ENCODE measurements at places on chromosomes 6 and 20.

DNA sequence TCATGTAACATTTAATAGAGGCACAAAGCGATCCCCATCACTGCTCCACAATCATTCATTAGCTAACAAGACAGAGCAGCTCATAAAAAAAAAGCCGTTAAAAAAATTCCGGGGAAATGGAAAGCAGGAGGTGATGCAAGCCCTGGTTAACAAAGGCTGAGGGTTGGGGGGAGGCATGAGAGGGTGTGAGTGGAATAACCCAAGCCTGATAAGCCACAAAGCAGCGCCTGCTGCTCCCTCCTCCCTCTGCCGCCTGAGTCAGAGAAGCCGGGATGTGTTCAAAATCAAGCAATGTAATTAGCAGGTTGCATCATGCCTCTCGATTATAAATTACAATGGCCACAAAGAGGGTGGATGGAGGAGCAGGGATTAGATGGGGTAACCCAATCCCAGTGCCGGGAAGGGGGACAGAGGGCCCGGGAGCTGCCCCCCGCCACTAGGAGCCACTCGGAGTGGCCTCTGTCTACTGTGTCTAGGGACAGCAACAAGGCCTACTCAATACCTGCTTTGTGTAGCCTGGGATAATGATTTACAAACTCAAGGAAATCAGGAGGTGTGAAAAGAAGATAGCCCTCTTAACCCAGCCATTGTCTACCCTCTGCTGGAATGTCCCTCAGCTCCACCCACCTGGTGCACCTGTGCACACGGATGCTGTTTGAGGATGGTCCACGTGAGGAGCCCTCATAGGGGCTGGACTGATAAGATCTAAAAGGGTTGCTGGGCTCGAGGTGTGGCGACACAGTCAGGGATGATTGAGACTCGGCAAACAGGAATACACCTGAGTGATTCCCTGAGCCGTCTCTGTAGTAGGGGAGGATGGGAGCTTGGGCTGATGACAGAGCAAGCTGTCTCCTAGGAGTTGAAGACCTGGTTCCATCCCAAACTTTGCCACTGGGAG is 156.9 kb downstream of the VEGFA start:
- DNase-seq = peak; percentile 94

- DNase-seq = no peak
Observed at GRCh38 chr6:156781861-156782631, 4.9 kb downstream of the ARID1B start.

DNA sequence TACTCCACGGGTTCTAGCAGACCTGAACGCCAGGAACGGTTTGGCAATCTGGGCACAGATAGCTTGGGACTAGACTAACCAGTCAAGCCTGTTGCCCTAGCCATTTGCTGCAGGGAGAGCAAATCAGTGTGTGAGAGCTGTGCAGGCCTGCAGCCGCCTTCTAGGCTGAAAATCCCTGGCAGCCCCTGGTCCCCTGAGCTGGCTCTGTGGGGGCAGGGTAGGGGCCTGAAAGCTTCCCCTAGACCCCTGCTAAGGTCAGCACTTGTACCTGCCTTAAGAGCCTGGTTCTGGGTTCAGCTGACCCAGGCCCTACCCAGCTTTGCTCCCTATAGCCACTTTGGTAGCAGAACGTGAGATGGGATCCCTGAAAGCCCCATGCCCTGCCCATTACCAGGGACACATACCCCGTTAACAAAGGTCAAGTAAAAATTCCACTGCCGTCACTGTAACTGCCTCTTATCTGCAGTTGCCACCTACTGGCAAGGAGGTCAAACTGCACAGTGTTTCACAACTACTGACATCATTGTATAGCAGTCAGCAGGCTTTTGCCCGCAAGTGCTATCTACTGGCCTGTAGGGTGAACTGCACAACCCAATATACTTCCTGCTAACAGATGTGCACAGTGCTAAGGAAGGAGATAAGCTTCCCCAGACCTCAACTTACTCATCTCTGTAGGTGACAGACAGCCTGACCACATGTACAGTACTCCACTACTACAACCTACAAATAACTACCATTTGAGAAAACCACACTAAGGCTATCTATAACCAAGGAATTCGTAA is 95.1 kb upstream of the OLIG3 start:
- no peak for DNase-seq

- no peak for DNase-seq
Observed at GRCh38 chr6:28567506-28567905, 41.8 kb downstream of the GPX5 start.

- no peak for DNase-seq
Observed at GRCh38 chr6:36204068-36204753, 7.7 kb downstream of the BRPF3 start.

- DNase-seq = no peak
Observed at GRCh38 chr6:160170018-160170680, 48.5 kb downstream of the SLC22A1 start.

DNA sequence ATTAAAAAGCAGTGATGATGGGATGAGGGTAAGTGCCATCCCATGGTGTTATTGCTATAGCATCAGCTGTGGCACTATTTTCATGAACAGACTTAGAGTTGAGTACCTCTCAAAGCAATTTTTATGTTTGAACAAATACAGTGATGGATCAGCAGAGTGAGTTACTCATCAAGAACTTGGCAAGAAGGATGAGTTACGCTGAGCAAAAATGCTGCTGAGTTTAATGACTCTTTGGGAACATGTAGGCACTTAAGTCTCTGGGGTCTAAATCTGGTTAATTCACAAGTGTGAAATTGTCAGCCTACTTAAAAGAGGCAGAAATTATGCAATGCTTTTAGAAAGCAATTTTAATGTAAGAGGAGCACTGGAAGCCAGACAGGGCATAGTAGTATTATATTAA is 78.5 kb upstream of the AHI1 start:
- DNase-seq = peak; percentile 70

GRCh38 chr6:117142995-117143394 is 122.4 kb upstream of the VGLL2 start:
- DNase-seq = no peak

GRCh38 chr6:35663447-35664235 is 25.1 kb downstream of the FKBP5 start:
- peak; percentile 68 for DNase-seq

DNA sequence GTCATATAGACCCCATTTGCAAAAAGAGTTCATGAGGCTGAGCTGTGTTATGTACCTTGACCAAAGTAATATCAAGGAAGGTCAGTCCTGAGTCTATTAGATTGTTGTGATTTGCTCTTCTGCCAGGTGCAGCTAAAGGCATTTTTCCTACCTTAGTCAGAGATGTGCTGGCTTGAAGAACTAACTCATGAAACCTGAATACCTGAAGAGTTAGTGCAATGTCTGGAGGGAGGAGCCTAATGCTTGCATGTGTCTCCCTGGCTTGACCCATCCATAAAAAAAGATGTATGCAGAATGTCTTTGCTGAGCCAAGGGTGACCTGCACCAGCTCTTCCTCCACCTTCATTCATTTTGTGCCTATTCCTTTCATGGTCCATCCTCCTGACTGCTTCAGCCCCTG is 742.0 kb downstream of the KIF16B start:
- DNase-seq = no peak

GRCh38 chr20:42336576-42336975 is 718.4 kb upstream of the CHD6 start:
- no peak for DNase-seq

GRCh38 chr6:126172131-126172530 is 167.8 kb upstream of the CENPW start:
- no peak for DNase-seq

GRCh38 chr20:24708411-24709295 is 239.2 kb downstream of the SYNDIG1 start:
- no peak for DNase-seq

GRCh38 chr20:43658723-43659419 is 8.0 kb upstream of the MYBL2 start:
- no peak for DNase-seq

- peak; percentile 35 for DNase-seq
Observed at GRCh38 chr6:142696123-142697000, 248.6 kb downstream of the HIVEP2 start.

GRCh38 chr20:36319356-36320260 is 13.5 kb downstream of the DLGAP4 start:
- no peak for DNase-seq

GRCh38 chr6:104601131-104601651 is 258.5 kb downstream of the HACE1 start:
- DNase-seq = no peak

DNA sequence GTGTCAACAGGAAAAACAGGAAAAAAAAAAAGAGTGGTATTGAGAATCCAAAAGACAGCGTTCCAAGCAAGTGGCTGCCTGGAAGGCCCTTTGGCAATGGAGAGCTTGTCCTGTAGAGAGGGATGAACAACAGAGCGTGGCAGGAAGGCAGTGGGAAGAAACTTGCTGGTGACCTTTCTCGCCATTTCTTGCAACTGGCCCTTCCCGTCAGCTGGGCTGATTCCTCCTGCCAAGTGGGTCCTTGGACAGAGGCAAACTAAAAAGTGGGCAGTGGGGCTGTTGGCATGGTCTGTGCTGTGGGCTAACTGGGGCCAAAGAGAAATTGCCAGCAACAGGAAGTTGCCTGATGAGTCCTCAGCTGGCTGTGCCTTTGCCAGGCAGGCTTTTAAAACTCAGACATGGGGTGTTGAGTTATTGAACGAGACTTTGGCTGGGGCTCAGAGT is 43.9 kb upstream of the CLDN20 start:
- peak; percentile 12 for DNase-seq

DNA sequence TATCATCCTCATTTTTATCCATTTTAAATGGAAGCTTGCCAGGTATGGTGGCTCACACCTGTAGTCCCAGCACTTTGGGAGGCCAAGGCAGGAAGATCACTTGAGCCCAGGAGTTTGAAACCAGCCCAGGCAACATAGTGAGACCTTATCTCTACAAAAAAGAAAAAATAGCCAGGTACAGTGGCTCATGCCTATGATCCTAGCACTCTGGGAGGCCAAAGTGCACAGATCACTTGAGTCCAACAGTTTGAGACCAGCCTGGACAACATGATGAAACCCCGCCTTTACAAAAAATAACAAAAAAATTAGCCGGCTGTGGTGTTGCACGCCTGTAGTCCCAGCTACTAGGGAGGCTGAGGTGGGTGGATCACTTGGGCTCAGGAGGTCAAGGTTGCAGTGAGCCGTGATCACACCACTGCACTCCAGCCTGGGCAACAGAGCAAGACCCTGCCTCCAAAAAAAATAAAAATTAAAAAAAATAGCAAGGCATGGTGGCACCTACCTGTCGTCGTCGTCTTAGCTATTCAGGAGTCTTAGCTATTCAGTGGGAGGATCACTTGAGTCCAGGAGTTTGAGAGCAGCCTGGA is 89.0 kb downstream of the TCP11 start:
- DNase-seq = no peak

DNA sequence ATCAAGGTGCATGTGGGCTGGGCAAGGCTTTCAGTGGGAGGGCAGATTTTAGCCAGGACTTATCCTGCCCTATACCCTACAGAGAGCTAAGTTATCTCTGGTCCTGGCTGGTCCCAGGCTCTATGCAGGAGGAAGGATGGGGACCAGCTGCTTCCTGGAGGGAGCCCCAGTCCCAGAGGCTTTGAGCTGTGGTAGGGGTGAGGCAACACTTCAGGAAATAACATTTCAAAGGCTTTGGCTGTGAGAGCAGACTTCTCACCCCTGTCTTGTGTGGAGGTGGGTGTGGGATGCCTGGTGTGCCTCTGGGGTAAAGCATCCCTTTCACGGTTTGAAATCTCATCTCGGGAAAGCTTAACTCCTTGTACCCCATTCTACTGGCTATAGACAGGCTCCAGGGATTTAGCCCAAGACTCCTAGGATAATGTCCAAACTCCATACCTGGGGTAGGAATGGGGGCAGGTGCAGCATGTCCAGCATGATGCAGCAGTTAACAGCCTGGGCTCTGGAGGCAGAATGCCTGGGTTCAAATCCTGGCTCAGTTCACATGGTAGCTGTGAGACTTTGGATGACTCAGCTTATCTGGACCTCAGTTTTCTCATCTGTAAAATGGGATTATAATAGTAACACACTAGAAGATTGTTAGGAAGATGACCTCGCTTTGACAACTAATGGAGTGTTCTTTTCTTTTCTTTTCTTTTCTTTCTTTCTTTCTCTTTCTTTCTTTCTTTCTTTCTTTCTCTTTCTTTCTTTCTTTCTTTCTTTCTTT is 27.5 kb upstream of the SIRPA start:
- no peak for DNase-seq

DNA sequence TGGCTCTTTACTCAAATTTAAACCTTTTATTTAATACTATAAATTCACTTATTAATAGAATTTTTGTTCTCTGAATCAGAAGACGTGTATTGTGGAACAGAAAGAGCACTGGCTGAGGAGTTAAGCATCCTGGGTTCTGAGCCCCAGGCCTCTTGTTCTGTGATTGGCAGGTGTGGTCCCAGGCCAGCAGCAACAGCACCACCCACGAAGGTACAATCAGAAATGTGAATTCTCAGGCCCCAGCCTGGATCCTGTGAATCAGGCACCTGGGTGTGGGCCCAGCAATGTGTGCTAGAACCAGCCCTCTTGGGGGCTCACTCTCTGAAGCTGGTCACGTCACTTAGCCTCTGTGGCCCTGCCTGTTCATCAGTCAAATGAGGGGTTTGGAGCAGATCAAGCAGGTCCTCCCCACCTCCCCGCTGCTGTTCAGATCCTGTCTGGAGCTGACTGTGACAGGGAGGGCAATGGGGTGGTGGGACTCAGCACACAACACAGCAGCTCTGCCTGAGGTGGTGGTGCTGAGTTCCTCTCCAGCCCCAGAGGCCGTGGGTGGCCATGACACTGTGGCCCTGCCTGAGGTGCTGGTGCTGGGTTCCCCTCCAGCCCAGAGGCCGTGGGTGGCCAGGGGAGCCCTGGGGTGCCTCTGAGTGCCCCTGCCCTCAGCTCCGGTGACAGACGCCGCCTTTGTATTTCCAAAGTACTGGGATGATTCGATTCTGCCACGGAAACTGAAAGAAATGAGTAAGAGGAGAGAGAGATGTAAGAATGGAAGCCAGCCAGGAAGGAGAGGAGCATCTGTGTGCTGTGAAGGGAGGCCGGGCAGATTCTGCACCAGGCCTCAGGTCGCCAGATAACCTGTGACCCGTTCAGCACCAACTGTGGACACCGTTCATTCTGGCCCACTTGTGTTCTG is 41.6 kb upstream of the FRMD1 start:
- DNase-seq = no peak

GRCh38 chr6:39084506-39084905 is 30.5 kb downstream of the SAYSD1 start:
- DNase-seq = no peak

- no peak for DNase-seq
Observed at GRCh38 chr6:31585491-31585890, 586 bp upstream of the LST1 start.

GRCh38 chr6:231779-232178 is 60.5 kb upstream of the DUSP22 start:
- DNase-seq = no peak

- no peak for DNase-seq
Observed at GRCh38 chr6:131787079-131787478, 20.7 kb upstream of the ENPP1 start.

DNA sequence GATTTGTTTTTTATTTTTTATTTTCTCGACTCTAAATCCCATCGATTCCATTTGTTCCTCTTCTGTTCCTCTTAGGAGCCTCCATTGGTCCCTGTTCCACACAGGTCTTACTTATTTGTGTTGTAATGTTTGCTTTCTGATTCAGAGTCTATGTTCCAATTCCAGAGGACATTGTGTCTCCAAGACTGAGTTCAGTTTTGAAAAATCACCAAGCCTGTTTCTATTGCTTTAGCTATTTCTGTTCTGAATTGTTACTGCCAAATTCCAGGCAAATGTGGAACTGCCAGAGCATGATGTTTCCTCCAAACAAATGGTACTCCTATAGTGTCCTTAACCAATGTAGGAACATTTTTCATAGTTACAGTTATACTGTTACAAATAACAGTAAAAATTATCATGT is 270.9 kb upstream of the SPTLC3 start:
- DNase-seq = no peak

Measured in astrocyte of the hippocampus (primary cell).